ENCODE measurements at places on chromosomes 7 and 10.

- ATAC-seq = no peak
Measured at GRCh38 chr10:77673515-77674140, 36.0 kb upstream of the KCNMA1 start.

DNA sequence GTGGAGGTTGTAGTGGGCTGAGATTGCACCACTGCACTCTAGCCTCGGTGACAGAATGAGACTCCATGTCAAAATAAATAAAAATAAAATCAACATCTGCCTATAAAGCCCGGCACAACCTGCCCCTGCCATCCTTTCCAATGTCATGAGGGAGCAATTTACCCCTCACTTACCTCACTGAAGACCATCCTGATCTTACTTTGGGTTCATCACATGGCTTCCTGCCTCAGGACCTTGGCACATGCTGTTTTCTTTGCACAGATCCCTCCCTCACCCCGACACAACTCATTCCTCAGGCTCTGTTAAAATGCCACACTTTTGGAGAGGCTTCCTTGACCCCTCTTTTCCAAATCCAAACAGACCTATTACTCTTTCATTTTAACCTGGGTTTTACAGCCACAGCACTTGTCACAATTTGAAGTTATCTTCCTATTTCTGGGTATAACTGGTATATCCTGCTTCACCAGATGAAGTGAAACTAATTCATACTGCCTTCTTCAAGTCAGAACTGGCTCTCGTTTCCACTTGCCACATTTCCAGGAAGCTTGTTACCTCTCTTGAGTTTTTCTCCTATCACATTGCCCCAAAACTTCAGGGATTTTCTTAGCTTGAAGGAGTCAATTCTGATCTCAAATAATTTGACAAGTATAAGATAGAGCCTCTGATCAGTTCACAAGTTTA, 69.3 kb upstream of the PARD3 start:
- no peak for ATAC-seq

GRCh38 chr7:94562525-94562924, 52.9 kb downstream of the CASD1 start:
- ATAC-seq = no peak

DNA sequence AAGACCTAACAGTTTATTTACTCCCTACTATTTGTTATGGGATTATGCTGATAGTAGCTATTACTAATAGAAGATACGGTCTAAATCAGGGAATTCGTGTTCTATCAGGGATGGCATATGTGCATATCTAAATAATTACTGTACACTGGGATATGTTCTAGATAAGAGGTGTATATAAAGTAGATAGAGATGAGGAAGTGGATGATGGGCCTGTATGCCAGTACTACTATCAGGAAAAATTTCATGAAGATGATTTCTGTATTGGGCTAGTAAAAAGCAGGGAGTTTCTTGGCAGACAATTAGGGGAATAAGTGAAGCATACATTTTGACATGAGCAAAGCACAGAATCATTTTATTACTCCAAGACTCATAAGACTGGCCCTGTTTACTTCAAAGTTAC, 26.2 kb downstream of the PTPN12 start:
- ATAC-seq = no peak

- no peak for ATAC-seq
Measured at GRCh38 chr10:62043421-62044021, 142.0 kb downstream of the ARID5B start.

DNA sequence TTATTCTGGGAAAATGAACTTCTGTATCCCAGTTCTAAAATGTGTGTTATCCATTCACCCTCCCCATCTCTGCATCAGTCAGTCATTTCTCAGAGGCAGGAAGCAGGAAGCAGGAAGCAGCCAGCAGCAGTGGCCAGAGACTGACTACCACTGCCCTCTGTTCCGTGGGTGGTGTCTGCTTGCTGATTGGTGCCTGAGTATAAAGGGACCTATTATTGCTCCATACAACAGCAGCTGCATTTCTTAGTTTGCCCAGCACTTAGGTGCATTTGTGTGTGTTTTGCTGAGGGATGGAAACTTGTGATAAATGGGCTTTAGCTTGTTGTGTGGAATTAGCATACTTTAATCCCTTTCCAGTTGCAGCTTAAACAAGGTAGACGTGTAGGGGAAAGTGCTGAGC, 582.2 kb downstream of the SORCS1 start:
- ATAC-seq = no peak

DNA sequence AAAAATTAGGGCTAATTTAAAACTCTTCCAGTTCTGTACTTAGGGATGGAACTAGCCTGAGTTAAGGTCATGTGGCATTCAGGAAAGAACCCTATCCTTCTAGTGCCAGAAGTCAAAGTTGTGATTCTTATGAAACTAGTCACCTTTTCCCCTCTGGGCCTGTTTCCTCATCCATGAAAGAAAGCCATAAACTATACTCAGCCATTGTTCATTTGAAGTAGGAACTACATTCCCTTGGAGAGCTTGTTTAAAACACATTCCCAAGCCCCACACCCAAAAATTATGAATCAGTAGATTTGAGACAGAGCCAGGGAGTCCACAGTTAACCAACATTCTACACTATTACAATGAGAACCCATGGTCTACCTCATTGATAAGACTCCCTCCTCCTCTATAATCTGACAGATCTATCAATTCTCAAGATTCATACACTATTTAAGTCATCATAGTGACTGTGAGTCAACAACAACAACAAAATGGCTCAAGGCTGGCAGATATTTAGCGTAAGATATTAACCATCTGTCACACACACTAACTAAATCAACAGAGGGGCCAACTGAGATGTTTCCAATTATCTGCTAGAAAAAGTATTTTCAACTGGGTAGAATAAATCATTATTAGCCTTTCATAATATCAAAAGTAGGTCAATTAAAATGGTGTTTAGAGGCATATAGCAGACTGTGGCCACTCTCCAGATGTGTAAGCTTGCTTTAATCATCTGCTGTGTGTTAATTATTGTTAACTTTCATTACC, 102.3 kb downstream of the SLC25A13 start:
- ATAC-seq = peak; percentile 90

- ATAC-seq = peak; percentile 79
Measured at GRCh38 chr7:24727154-24728120, 29.8 kb downstream of the GSDME start.

DNA sequence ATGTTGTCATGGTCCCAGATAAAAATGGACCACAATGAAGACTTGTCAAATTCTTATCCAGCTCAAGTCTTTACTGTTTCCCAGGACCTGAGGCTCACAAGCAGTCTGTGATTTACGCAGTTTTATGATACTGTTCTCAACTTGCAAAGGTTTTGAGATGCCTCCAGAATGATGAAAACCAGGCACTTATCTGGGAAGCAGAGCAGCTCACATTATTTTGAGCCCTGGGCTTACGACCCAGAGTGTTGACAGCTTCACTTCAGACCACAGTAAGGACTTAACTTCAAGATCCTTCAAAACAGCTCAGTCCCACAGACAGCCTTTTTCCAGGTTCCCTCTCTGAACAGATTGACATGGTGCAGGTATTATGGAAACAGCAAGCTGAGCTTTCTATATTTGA, 236.1 kb downstream of the RNLS start:
- ATAC-seq = no peak

DNA sequence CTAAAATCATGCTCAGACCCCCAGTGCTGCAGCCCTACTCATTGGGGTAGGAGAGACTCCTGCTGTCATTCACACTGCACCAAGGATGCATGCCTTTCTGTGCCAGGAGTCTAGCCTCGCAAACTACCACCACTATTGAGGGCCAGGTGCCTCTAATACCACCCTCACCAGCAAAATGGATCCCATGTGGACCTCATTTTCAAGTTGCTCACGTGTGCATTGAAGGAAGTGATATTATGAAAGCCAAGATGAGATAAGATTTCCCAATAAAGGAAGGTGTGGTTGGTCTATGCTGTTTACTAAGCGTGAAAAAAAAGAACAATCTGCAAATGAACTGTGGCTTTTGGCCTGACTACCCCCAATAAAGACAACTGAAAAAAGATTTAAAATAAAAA, 7.2 kb upstream of the LAMTOR4 start:
- ATAC-seq = no peak

DNA sequence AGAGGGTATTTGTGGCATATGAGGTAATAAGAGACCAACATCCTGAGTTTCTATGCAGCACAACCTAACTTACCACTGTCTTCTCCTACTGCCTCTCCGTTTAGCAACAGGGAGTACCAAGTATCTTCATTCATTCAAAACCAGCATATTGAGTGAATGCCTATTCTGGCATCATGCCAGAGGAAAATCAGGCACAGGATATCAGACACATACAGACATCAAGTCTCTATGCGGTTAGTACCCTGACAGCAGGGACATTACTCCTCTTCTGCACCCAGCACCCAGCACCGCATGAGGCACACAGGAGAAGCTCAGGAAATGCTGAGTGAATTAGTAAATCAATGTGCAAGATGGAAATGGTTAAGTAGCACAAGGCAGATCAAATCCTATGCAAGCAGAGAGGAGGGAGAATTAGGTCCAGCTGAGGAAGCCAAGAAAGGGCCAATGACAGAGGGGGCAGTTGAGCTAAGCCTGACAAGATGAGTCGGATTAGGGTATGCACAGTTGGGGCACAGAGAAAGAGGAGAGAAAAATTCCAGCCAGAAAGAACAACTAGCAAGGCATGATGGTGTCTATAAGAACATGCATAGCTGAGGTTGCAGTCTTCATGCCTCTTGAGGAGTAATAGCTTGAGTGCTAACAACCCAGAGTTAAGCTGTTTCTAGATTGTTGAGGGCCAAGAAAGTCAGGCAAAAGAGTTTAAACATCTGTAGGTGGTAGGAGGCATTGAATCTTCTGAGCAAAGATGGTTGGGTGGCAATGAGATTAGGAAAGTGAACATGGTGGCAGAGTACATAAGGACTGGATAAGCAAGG, 146.0 kb downstream of the PLXNA4 start:
- ATAC-seq = no peak

GRCh38 chr10:82558014-82558607, 683.1 kb downstream of the NRG3 start:
- no peak for ATAC-seq

DNA sequence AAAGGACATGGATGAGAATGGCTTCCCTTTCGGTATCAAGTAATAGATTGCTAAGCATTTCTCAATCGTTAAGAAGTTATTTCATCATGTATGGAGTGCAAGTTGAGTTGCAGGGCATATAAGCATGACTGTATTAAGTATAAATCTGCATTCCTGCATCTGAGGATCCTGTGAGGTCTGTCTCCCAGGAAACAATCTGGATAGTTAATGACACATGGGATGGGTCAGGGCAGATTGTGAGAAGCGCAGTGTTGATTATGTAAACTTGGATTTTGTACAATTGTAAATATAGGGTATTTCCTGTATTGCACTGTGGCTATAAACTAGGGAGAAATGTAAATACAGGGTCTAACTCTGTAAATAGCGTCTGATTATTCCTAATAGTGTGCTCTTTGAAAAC, 102.6 kb downstream of the PLXDC2 start:
- no peak for ATAC-seq

DNA sequence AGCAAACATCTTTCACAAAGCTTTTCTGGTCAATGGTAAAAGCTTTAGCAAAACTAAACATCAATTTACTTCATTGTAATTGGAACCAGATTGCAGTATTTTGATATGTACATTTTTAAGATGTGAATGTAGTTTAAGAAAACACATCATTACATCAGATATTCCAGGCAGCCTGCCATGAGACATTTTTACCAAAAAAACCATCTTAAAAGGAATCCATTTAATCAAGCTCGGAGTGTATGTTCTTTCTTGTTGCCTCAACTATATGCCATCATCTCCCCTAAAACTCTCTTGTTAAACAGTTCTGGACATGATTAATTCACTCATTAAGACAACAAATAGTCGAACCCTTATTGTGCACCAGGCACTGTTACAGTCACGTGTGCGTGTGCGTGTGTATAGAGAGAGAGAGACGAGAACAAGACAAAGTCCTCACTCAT, 97.5 kb downstream of the UBE2H start:
- no peak for ATAC-seq

DNA sequence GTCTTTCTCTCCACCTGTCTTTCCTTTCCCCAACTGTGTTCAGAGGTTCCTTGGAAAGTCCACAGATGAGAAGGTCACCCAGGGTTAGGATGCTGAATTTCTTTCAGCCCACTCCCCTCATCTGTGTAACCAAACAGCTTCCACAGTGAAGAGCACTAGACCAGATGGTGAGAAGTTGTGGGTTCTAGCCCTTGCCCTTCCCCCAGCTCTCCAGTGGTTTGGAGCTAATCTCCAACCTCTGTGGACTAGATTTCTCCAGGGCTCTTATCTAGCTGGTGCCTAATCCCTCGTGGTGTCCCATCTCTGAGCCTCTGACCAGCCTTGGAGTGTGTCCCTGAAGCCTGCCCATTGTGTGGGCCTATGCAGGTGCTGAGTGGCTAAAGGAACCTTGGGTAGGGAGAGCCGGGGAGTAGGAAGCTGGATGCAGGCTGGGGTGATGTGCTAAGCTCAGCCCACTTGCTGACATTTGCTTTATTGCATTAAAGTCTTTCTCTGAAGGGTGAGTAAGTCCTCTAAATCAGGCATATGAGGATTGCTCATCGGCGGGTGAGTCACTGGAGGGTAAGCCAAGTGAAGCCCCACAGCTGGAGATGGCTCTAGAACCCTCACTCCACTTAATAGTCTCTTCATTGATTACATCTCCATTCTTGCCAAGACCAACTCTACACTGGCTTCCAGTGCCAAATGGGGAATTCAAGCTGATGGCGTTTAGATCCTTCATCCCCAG, 14.9 kb downstream of the DUSP5 start:
- no peak for ATAC-seq

DNA sequence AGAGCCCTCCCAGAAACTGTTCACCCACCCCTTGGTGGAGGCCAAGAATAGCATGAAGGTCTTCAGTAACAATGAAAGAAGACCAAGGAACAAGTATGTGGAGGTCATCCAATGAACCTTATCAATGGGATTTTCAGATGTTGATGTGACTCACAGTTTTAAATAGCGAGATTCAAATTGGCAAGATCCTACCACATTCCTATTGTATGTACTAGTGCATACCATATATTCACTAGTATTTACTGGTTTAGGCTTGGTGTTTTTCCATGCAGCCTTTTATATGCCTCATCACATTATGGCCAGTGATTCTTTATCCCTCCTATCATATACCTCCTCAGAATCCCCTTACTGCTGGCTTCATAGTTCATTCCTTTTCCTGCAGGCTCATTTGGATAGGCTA, 54.4 kb downstream of the ITGB8 start:
- ATAC-seq = no peak

- ATAC-seq = no peak
Measured at GRCh38 chr7:3825491-3825890, 524.4 kb downstream of the SDK1 start.

Measured in gastroesophageal sphincter (tissue), 4 donors.